ENCODE measurements at places on chromosomes 2 and 18.
A peak's percentile ranks its signal among the peaks of the same experiment; 100 is the strongest.

DNA sequence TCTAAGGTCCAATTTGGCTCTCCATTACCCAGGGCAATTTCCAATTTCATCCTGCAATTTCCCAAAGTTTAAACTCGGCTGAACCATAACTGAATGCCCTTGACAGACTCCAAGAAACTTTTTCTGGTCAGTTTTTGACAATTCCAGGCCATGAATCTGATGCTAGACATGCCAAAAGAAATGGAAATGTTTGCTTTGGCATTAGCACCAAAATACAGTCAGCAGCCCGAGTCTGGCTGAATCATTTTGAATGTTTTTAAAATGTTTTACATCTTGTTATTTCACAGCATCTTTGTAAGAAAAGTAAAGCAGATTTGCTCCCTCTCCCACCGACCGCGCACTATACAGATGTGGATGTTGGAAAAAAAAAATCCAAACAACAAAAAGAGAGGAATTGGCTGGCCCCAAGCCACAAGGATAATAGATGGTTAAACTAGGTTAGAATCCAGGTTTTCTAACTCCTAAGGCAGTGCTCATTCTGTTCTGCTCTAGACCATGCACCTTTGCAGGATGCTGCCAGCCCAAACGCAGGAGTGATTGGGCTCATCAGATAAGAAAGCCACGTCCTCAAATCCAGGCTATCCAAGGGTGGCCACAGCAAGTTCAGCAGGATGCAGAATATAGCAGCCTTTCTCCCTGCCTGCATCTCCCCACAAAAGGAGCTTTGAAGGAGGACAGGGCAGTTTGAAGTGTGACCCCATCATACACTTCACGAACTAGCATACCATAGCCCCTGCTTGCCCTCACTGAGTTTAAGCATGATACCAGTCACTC, 167.5 kb downstream of the ALK start:
- DNase-seq = no peak

DNA sequence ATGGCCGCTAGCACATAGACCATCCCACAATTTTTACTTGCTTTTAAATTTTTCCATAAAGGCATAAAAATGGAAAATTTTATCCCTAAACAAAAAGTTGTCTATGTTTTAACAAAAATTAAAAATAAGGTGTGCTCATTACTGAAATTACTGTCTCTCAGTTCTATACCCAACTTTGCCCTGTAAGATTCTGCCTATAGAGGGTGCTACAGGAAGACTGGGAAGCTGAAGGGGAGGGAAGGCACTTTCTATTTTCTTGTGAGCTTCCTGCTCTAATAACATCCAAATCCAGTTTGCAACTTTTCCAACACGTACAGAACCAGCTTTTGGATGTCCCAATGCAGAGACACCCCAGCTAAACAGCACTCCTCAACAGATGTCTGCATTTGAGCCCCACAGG, 666.9 kb downstream of the PLCL1 start:
- DNase-seq = no peak

GRCh38 chr2:159600752-159601151, 15.6 kb downstream of the BAZ2B start:
- no peak for DNase-seq

DNA sequence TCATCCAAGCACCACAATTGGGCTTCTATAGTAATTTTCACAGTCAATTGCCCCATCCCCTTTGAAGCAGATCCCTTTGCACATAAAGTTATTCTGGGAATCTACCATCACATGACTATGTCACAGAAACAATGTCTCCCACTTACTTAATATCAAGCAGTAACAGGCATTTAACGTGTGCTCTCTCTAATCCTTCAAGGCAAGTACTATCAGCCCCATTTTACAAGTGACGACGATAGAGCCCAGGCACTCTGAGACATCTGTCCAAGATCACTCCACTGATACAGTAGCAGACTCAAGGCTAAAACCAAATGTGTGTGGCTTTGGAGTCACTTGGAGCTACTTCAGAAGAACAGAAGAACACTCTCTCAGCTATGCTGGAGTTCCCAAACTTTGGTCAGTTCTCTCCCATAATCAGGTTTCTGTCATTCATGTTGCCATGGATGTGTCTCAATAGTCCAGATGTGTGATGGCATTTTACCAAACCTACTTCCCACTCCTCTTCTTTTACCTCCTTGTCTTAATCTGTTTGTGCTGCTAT, 39.7 kb downstream of the PID1 start:
- DNase-seq = no peak

DNA sequence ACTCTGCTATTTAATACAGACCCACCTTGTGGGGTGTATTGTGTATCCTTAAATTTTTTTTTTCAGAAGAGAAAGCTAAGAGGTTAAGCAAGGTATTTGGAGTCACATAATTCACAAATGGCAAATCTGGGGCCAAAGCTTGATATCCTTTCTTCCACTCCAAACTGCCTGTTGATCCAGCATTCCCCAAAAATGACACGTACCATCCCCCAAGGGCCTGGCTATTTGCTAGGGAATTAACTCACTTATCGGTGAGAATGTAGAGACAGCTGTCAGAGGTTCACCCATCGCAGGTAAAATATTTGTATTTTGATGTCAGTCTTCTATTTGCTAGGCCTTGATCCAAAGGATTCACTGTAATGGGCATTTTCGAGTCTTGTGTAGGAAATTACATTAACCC, 103.6 kb upstream of the FZD7 start:
- DNase-seq = no peak

GRCh38 chr2:241937297-241937696, 67.8 kb downstream of the RTP5 start:
- peak; percentile 25 for DNase-seq

- no peak for DNase-seq
Observed at GRCh38 chr2:134348760-134349159, 94.9 kb downstream of the MGAT5 start.

DNA sequence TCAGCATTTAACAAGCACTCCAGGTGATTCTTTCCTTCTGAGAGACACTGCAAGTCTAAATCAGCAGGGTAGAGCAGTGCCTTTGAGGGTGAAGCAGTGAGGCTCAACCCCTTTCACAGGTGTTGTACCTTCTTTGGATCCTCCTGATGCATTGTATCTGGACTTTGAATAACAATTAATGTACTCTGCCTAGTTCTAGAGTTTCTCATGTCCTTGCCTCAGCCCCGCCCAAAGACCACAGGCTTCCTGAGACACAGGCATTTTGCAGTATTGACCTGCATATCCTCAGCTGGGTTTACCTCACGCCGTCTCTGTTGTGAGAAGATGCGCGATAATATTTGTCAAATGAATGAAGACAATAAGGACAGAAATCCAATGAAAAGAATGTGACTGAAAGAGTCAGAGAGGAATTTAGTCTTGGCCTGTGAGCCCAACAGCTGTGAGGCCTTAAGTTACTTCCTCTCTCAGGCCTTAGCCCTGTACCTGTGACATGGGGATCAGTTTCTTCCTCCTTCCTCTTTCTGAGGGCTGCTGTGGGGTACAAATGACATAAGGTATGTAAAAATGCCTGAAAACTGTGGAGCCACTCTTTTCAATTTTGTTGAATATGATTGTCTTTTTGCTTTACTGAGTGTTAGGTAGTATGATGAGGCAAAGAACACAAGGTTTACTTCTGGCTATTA, 43.7 kb downstream of the WIPF1 start:
- no peak for DNase-seq

- no peak for DNase-seq
Observed at GRCh38 chr2:45567974-45568789, 42.9 kb downstream of the SRBD1 start.

DNA sequence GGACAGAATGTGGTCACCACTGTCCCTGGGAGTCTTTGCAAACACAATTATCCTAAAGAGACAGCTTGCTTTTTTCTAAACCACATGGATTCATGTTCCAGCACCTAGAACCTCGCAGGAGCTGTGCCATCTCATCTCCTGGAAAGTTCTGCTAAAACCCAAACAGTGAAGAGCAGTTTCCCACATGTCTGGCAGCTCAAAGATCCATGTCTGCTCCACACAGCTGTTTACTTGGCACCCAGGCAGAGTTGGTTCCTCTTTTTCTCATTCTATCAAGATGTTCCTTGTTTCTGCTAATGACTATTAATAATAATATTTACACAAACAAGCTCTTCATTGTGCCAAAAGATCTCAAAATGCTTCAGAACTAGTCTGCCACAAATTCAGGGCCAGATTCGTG, 30.1 kb upstream of the PID1 start:
- no peak for DNase-seq

DNA sequence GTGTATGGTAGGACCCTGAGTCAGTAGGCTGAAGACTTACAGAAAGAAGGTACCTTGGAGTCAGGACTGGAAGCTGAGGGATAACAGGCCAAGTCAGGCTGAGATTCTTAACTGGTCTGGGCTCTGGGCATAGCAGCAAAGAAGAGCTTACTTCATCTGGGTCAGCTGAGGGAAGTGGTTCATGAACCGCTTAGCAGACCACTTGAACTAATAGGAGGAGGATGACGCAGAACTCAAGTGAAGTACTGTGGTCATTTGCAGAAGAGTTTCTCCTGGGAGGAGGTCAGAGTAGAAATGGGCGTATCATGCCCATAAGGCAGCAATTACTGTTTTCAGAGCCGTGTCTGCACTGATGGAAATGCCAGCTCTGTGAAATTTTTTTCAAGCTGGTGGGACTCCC, 164.5 kb downstream of the LCLAT1 start:
- DNase-seq = no peak

DNA sequence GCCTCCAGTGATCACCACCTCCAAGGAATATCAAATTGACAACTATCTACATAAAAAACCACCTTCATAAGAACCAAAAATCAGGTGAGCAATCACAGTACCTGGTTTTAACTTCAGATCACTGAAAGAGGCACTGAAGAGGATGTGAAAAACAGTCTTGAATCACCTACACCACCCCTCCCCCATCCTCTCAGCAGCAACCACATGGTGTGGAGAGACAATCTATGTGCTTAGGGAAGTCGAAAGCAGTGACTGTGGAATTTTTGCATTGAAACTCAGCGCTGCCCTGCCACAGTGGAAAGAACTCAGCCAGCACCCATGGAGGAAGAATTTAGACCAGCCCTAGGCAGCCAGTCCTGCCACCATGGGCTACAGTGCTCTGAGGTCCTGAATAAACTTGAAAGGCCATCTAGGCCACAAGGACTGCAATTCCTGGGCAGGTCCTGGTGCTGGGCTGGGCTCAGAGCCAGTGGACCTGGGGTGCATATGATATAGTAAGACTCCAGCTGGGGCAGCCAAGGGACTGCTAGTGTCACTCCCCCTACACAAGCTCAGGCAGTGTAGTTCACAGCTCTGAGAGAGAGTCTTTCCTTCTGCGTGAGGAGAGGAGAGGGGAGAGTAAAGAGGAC, 75.6 kb downstream of the ATL2 start:
- DNase-seq = no peak

GRCh38 chr2:241213041-241213440, 24.6 kb downstream of the ANO7 start:
- no peak for DNase-seq

DNA sequence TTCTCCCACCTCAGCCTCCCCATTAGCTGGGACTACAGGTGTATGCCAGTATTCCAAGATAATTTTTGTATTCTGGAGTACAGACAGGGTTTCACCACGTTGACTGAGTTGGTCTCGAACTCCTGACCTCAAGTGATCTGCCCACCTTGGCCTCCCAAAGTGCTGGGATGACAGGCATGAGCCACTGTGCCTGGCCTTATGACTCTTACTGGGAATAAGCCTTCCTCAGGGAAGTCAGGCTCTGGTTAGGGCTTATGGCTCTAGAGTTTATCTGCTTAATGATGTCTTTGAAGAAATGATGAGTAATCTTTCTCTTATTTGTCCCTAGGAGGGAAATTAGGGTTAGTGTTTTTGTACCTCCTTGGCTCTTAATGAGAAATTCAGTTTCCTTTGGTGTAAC, 187.7 kb downstream of the FAM210A start:
- DNase-seq = no peak

- DNase-seq = no peak
Observed at GRCh38 chr2:76940559-76940958, 581.6 kb downstream of the LRRTM4 start.

DNA sequence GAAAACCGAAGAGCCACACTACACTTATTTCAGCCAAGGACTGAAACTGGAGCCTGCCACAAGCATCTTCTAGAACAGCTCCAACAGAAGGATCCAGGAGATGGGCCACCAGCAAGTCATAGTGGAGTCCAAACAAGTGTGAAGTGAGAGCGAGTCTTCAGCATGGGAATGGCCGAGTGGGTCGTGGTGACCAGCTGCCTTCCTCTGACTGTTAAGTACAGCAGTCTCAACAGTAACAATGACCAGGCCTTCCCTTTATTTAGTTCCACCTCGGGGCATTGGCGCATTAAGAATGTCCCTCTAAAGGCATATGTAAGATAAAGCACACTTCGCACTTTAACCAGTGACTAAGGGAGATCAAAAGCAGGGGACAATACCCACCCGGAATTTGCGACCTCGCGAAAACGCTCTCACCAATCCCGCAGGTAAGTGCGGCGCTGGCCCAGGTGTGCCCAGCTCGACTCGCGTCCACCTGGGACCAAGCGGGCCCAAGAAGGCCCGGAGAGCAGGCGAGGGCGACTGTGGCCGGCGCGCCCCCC, 1.1 kb downstream of the L3MBTL4 start:
- DNase-seq = no peak

- no peak for DNase-seq
Observed at GRCh38 chr2:229270551-229271410, at the start of gene PID1. Gene PID1, minus strand, starts transcription at chr2:229271287. Its CDS starts 244 bp downstream, at chr2:229271043.

DNA sequence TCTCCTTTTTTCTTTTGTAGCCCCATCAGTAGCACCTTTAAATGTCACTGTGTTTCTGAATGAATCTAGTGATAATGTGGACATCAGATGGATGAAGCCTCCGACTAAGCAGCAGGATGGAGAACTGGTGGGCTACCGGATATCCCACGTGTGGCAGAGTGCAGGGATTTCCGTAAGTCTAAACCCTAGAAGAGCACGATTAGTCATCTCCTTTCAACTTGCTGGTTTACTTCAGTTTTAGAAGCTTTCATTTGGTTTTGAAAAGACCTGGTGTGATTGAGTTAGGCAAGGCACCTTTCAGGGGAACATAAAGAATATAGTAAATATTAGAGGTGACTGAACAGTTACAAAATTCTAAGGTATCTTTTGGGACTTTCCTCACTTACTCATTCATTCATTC, 72.2 kb upstream of the TMEM87B start:
- no peak for DNase-seq

DNA sequence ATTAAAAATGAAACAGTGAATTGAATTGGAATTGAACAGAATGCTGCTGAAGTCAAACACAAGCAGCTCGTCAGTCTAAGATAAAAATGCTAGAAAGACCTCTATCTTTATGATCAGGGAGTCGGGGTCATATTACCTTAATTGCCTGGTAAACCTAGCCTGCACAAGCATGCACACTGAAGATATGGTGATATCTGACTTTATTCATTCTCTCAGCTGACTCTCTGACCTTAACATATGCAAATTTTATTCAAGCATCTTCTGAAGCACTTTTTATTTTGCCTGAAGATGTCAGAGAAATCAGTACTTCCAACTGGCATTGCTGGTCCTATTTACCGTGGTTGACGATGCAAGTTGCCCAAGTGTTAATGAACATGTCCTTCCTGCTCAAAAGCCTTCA, 56.4 kb downstream of the DNER start:
- no peak for DNase-seq

Measured in activated CD8-positive, alpha-beta memory T cell treated with anti-CD3 and anti-CD28 coated beads, Interleukin-2, amount 50 U/mL, for 48 hours (primary cell).